ENCODE measurements at places on chromosomes 16 and 17. TPM values are rescaled to one million over a fixed set of nuclear protein-coding genes. Genes with fewer than 3 reads are reported as not detected.
A peak's percentile ranks its signal among the peaks of the same experiment; 100 is the strongest.

Gene CD300LG
- 45.9 TPM for total RNA-seq

Gene TBC1D3K
- not detected for total RNA-seq

Gene SLC6A2
- total RNA-seq = not detected

Gene ZC3H7A
- 56.9 TPM for total RNA-seq

Gene ACACA
- total RNA-seq = 69.0 TPM

Gene CDRT15L2
- not detected for total RNA-seq

Gene SRCIN1
- total RNA-seq = not detected

Gene PITPNM3
- total RNA-seq = 10.4 TPM

Gene DNAAF8
- not detected for total RNA-seq

Gene ATP6V0C
- total RNA-seq = 91.9 TPM

Gene ABCC11
- not detected for total RNA-seq

Gene PLLP
- 0.21 TPM for total RNA-seq

Gene CORO6
- total RNA-seq = 22.0 TPM

Gene CBLN1
- total RNA-seq = not detected

Gene C16orf96
- total RNA-seq = not detected

Gene CD300H
- total RNA-seq = not detected

Gene C16orf90
- total RNA-seq = not detected

Gene CLEC3A
- total RNA-seq = not detected

Gene KRTAP4-4
- total RNA-seq = not detected

DNA sequence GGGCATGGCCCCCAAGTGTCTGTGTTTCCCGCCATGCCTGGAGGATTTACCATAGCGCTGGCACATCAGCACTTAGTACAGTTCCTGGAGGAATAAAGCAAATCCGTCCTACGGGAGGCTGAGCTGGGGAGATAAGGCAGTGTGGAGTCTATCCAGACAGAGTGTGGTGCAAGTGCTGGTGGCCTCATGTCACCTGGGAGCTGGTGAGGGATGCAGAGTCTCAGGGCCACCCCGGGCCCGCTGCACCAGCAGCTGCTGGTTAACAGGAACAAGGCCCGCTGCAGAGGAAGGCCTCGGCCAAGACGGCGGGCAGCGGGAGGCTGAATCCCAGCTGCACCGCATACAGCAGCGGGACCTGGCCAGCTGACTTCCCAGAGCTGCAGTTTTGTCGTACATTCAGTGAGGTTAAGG is 57.3 kb upstream of the CDC42EP4 start:
- no peak overlapping the region for H3K4me3 ChIP-seq
- no peaks in the 10 kb centered on the region for H3K36me3 ChIP-seq
- no peak for DNase-seq
- H3K27ac ChIP-seq = no peak overlapping the region
- H3K27me3 ChIP-seq = no peaks in the 10 kb centered on the region

GRCh38 chr16:12462426-12463280 is 341.0 kb downstream of the CPPED1 start:
- peaks cover 3% of the 10 kb centered on the region for H3K4me1 ChIP-seq
- no peaks in the 10 kb centered on the region for H3K27me3 ChIP-seq
- no peaks in the 10 kb centered on the region for H3K36me3 ChIP-seq
- H3K27ac ChIP-seq = no peak overlapping the region
- H3K4me3 ChIP-seq = no peak overlapping the region

DNA sequence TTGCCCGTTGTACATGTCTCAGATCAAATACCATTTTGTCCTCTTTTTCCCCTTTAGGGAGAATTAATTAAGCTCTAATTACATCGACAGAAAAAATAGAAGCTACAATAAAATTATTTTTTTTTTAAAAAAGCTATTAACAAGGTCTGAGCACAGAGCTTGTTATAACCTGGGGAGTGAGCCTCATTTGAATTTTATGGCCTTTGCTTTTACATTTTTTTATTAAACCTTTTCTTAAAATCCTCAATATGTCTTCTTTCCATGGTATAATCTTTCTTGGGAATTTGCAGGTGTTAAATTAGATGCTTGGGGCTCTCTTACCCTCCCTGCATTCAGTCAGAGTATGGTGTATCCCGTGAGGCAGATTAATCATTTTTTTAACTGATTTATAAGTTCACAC is 212.5 kb upstream of the XYLT1 start:
- no peak overlapping the region for H3K27ac ChIP-seq
- H3K4me3 ChIP-seq = no peak overlapping the region
- no peak for DNase-seq
- H3K36me3 ChIP-seq = no peaks in the 10 kb centered on the region
- H3K4me1 ChIP-seq = no peaks in the 10 kb centered on the region

- no peaks in the 10 kb centered on the region for H3K27me3 ChIP-seq
- H3K36me3 ChIP-seq = peaks cover 26% of the 10 kb centered on the region
- no peak overlapping the region for H3K4me3 ChIP-seq
These were observed 9.4 kb downstream of the CYBC1 start for GRCh38 chr17:82440991-82441627.

- H3K36me3 ChIP-seq = no peaks in the 10 kb centered on the region
- DNase-seq = no peak
- peak overlapping the region; percentile 46 for H3K27ac ChIP-seq
- H3K4me1 ChIP-seq = peaks cover 9% of the 10 kb centered on the region
These were observed 83.2 kb downstream of the LITAF start for GRCh38 chr16:11503566-11503965.

DNA sequence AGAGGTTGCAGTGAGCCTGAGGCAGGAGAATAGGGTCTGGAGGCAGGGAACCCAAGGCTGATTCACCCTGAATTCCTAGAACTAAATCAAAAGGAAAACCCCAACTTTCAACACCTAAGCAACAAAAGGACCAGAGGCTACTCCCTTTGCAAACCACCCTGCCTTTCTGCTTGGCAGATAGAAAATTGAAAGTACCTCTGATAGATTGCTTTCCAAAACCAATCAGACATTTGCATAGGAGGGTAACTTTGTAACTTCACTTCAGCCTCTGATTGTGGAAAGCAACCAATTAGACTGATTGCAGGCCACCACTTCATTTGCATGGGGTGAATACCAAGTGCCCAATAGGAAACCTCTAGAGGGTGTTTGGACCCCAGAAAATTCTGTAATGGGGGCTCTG is 10.9 kb upstream of the TMEM98 start:
- DNase-seq = no peak
- H3K4me3 ChIP-seq = no peak overlapping the region
- H3K36me3 ChIP-seq = no peaks in the 10 kb centered on the region
- no peak overlapping the region for H3K27ac ChIP-seq
- H3K27me3 ChIP-seq = no peaks in the 10 kb centered on the region

GRCh38 chr16:31134091-31134571 is 1.4 kb downstream of the PRSS8 start:
- peaks cover 25% of the 10 kb centered on the region for H3K36me3 ChIP-seq
- DNase-seq = no peak
- H3K27ac ChIP-seq = no peak overlapping the region
- no peak overlapping the region for H3K4me3 ChIP-seq

- peaks cover 24% of the 10 kb centered on the region for H3K4me1 ChIP-seq
- no peak overlapping the region for H3K27ac ChIP-seq
- peaks cover 21% of the 10 kb centered on the region for H3K36me3 ChIP-seq
- DNase-seq = no peak
- H3K4me3 ChIP-seq = no peak overlapping the region
These were observed 58.3 kb downstream of the ABCC1 start for GRCh38 chr16:16007743-16008111.

GRCh38 chr17:45383003-45383402 is 49.7 kb downstream of the ARHGAP27 start:
- no peaks in the 10 kb centered on the region for H3K27me3 ChIP-seq
- H3K4me1 ChIP-seq = no peaks in the 10 kb centered on the region
- no peaks in the 10 kb centered on the region for H3K36me3 ChIP-seq
- no peak for DNase-seq

DNA sequence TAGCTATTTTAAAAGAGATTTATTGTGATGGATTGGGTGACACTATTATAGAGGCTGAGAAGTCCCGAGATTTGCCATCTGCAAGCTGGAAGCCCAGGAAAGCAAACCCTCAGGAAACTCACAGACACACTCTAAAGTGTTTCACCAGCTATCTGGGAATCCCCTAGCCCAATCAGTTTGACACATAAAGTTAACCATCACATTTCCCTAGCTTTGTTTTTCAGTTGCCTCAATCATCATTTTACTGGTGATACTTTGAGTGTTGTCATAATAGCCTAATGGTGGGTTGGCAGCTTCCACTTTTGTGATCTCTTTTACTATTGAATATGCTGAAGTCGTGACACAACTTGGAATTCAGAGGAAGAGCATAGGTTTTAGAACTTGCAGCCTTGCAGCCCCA is 1.8 kb downstream of the SGF29 start:
- H3K4me3 ChIP-seq = no peak overlapping the region
- peaks cover 19% of the 10 kb centered on the region for H3K36me3 ChIP-seq
- H3K27ac ChIP-seq = no peak overlapping the region
- no peak for DNase-seq
- H3K27me3 ChIP-seq = no peaks in the 10 kb centered on the region

DNA sequence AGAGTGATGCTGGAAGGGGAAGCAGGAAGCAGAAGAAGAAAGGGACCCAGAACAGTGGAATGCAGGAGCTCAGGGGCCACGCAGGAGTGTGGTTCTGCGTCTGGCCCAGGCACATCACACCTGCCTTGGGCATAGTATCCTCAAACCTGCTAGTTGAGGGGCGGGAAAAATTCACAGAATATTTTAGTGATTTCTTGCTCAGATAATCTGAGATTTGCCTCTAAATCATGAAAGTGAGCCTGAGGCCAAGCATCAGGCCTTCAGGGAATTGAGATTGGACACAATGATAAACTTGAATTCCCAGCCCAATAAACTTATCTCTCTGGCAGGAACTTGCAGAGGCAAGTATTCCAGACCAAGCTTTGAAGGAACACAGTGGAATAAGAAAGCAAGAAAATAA is 48.5 kb upstream of the CCL2 start:
- H3K27ac ChIP-seq = no peak overlapping the region
- no peaks in the 10 kb centered on the region for H3K27me3 ChIP-seq
- no peaks in the 10 kb centered on the region for H3K36me3 ChIP-seq

DNA sequence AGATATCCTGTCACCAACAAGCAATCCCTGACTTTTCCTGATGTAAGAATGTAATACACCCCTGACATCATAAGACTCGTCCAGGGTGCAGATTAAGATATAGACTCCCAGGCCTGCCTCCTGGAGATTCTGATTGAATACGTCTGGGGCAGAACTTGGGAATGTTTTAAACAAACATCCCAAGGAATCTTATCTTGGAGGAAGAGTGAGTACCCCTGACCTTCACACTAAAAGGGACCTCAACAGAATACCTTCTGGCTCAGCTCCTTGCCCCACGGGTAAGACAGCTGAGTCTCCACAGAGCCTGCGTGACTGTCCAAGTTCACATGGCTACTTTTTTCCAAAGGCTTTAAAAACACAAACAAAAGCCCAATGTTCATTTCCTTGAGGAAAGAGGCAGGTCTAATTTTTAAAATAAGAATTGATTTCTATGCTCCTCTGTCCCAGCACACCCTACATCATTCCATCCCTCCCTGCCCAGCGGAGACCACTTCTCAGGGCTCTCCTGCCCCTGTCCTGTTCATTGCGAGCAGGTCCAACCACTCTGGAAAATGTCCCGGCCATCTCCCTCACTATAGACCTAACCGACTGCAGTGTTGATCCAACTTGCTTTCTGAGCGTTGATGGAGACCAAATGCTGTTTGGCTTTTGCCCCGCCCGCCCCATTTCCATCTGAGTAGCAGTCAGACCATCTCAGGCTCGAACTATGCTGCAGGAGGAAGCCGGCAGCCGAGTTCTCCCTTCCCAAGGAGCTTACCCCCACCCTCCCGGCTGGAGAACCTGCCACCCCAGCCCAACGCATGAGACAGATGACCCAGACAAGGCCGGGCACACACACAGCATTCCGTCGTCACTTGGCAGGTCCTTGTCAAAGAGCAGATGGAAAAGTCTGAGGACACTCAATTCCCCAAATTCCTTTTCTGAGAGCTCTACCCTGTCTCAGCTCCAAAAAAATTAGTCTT is 44.1 kb upstream of the MYH10 start:
- no peak overlapping the region for H3K4me3 ChIP-seq
- peak overlapping the region; percentile 95 for H3K27ac ChIP-seq
- H3K4me1 ChIP-seq = peaks cover 9% of the 10 kb centered on the region
- DNase-seq = no peak
- H3K36me3 ChIP-seq = no peaks in the 10 kb centered on the region
- H3K27me3 ChIP-seq = no peaks in the 10 kb centered on the region

GRCh38 chr16:5024632-5025031 is 9.1 kb downstream of the NAGPA start:
- no peak overlapping the region for H3K27ac ChIP-seq
- H3K4me1 ChIP-seq = no peaks in the 10 kb centered on the region
- peaks cover 14% of the 10 kb centered on the region for H3K36me3 ChIP-seq
- H3K4me3 ChIP-seq = no peak overlapping the region

DNA sequence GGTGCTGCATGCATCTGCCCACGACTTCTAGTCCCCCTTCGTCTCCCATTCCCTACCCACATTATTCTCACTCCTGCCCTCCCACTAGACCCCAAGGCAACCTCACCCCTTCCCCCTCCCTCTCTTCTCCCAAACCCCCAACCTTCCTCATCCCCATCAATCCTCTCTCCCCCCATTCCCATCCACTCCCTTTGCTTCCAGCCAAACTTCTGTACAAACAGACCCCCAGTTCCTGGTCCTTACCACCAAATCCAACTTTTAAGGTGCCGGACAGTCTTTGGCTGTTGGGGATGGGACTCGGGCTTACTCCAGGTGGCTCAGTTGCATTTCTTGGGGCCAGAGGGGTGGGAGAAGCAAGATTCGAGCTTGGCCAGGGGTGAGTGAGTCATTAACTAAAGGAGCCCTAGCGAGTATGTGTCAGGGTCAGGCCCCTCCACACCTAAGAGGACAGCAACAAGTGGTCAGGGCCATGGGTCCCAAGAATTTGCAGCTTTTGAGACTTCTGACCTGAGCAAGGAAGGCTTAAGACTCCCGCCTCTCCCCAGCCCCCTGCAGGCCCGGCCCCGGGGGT is at the start of gene SLC38A8:
Gene SLC38A8, minus strand, starts transcription at position 488 of the 571 bp plus-strand sequence. CDS start 638 bp downstream, outside the sequence.
- no peaks in the 10 kb centered on the region for H3K36me3 ChIP-seq
- no peak for DNase-seq
- H3K4me3 ChIP-seq = no peak within 1 kb of the TSS
- no peaks in the 10 kb centered on the region for H3K27me3 ChIP-seq
- no peaks in the 10 kb centered on the region for H3K4me1 ChIP-seq

GRCh38 chr16:9801651-9802050 is 380.6 kb downstream of the GRIN2A start:
- H3K27ac ChIP-seq = no peak overlapping the region
- H3K27me3 ChIP-seq = no peaks in the 10 kb centered on the region
- no peak for DNase-seq
- no peaks in the 10 kb centered on the region for H3K36me3 ChIP-seq
